ENCODE measurements at places on chromosomes 3 and 15.

- no peak for DNase-seq
Observed at GRCh38 chr3:71185733-71186455, 397.6 kb downstream of the FOXP1 start.

- no peak for DNase-seq
Observed at GRCh38 chr3:171744158-171744741, 66.0 kb downstream of the PLD1 start.

DNA sequence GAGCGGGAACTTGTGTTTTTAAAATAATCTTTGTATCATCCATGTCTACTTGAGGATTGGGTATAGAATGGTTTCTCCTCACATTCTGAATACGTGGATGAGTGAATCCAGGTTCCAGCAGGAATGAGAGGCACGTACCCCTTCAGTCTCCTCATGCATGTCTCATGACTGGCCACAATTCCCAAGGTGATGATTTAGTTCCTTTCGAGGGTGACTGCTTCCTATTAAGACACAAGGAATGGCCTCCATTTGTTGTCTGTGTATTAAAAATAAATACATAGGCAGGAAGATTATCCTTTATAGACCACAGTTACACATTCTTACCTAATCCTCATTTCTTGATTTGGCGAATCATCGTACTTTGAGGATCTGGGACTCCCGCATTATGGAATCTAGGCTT is 217.0 kb upstream of the LRIG1 start:
- DNase-seq = no peak

DNA sequence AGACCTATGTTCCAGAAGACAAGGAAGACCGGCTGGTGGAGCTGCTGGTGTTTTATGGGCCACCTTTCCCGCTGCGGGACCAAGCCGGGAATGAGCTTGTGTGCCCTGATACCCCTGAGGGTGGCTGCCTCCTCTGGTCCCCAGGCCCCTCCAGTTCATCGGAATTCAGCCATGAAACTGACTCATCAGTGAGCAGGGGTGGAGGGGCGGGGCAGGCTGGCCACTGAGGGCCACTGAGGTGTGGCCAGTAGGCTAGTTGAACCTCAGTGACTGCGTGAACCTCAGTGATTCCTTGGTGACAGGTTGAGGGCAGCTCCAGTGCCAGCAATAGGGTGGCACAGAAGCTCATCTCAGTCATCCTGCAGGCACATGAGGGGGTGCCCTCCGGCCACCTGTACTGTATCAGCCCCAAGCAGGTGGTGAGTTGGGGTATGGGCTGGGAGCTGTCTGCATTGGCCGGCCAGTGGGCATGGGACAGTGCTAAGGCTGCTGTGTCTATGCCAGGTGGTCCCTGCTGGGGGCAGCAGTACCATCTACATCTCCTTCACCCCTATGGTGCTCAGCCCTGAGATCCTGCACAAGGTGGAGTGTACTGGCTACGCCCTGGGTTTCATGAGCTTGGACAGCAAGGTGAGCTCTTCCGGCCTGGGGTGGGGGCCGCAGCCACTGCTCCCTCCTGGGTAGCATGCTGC is 20.3 kb downstream of the ACAA1 start:
- no peak for DNase-seq

DNA sequence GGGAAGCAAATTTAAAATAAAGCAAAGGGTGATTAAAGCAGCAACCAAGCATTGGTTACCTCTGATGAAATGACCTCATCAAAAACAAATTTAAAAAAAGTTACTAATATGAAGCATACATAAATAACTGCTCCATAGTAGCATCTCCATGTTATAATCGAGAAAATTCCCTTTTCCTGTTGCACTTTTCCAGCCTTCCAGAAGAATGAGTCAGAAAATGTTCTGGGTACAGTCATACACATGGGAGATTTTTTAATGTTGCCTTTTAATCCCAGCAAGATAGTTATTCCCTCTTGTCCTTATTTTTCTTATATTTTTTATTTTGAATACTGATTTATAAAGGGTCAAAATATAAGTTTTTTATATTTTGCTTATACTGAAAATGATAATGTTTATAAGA is 2.6 kb upstream of the TMCO5A start:
- DNase-seq = no peak

DNA sequence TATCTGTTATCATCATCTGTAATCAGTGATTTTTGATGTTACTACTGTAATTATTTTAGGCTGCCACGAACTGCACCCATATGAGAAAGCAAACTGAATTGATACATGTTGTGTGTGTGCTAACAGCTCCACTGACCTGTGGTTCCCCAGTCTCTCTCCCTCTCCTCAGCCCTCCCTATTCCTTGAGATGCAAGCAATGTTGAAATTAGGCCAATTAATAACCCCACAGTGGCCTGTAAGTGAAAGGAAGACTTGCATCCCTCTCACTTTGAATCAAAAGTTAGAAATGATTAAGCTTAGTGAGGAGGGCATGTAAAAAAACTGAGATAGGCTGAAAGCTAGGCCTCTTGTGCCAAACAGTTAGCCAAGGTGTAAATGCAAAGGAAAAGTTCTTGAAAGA is 218.6 kb upstream of the LRRFIP2 start:
- no peak for DNase-seq

- no peak for DNase-seq
Observed at GRCh38 chr15:74631408-74631807, 15.8 kb downstream of the CLK3 start.

DNA sequence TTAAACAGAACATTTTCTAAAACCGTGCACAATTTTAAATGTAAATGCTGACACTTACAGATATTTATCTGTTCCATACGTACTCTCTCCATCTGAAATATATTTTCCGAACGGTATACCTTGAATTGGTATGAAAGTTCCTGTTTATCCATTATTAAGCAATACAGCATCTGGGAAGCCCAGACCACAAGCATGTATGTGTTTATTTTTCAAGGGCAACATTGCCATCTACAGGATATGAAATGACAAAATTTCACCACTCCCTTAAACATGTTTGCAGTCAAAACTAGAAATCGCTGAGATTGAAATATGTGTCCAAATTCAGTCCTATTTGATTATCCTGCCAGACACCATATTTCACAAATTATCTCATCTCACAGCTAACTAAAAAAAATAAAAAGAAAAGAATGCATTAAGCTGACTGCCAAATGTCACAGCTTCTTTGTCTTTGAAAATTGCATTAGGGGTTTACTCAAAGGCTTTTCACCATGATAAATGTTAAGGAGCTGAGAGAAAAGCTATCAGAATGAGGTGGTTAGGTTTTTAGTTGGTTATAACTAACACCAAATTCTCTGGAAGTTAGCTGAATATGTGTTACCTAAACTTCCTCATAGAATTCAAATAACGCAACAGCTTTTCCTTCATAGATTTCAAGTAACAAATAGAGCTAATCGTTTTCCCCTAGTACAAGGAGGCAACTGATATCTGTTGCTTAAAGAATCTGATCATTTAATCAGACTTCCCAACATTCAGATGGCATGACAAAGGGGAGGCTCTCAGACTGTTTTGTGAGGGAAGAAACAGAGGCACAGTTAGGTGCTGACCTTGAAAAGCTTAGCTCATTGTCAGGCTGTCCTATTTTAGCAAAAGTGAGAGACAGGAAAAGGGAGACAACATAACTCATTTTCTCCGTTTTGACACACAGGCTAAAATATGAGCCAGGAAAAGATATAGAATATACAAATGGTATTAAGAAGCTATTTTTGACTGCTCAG is 533.1 kb downstream of the TBL1XR1 start:
- no peak for DNase-seq

- DNase-seq = no peak
Observed at GRCh38 chr3:66898155-66898554, 100.0 kb upstream of the KBTBD8 start.

GRCh38 chr3:99865321-99865720 is 47.7 kb downstream of the CMSS1 start:
- no peak for DNase-seq

DNA sequence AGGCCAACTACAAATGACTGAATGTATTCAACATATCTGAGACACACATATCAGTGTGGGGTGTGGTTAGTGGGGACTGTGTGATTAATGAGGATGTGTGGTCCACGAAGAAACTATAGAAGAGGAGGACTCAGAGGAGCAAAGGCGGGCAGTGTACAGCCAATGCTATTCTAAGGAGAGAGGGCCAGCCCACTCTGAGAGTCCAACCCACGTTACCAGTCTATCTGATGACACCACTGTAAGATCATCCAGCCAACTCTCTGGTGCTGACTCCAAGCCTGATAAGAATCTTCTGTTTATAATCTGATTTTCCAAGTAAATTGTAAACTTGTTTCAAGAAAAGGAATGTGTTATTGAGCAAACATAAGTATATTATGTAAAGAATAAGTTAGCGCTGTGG is 47.2 kb downstream of the MCF2L2 start:
- no peak for DNase-seq

GRCh38 chr3:112119962-112120836 is 12.8 kb downstream of the GCSAM start:
- no peak for DNase-seq

DNA sequence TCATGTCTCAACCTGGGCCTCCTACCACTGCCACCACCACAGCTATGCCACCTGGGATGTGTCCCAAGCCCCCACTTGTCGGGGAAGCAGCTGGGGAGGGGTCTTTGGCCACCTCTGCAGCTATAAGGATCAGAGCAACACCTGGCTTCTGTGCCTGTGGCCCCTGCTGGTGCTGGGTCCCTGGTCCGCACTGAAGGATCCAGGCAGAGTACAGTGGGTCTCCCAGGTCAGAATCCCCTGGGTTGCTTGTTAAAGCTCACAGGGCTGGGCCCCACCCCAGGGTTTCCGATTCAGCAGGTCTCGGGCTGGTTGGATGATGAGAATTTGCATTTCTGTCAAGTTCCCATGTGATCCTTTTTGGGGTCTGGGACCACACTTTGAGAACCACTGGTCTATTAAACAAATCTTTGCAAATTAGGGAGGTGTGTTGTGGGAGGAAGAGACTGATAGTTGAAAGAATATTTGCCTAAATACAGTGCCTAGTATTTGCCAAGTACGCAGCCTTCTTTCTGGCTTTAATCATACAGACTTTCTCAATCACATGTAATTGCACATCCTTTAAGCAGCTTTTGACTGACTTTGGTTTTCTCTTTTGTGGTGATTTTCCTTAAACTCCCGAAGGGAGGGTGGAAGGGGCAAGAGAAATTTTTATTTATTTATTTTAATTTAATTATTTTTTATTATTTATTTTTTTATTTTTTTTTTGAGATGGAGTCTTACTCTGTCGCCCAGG is 127.3 kb downstream of the IGF1R start:
- no peak for DNase-seq

DNA sequence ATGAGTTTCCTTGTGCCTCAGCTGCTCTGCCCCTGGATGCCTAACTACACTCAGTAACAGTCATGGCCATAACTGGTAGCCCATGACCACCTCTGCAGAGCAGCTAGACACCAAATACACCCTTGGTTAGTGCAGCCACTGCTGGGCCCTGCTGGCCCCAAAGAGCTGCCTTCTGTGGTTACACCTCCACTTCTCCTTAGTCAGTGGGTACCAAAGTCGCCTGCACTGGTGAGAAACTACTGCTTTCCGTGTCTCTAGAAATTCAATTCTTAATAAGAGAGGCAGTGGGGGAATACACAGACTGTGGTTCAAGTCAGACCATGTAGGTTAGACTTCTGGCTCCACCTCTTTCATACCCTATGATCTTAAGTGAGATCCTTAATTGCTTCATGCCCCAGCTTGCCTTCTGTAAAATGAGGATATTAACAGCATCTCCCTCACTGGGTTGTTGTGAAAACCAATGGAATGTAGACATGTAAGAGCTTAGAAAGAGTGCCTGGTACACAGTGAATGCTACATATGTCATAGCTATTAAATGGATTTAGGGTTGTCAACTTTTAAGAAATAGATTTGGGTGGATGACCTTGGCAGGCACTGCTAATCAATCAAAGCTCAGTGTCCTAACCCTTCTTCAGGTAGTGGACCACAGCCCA is 18.2 kb downstream of the HEG1 start:
- no peak for DNase-seq

DNA sequence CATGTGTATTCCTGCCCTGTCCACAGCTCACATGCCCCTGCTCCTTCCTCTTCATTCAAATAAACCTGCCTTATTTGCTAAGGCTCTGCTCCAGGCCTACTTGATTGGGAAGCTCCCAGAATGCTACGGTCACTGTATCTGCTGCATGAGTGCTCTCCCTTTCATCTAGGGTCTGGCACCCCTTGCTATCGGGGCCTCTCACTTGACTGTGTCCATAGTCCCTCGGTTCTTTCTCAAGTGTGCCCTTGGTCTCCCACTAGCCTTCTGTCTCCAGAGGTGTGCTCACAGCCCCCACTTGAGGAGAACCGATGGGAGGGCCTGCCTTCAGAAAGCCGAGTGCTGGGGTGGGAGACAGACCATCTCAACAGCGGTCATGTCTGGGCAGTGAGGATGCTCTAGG is 57.4 kb upstream of the NMNAT3 start:
- no peak for DNase-seq

DNA sequence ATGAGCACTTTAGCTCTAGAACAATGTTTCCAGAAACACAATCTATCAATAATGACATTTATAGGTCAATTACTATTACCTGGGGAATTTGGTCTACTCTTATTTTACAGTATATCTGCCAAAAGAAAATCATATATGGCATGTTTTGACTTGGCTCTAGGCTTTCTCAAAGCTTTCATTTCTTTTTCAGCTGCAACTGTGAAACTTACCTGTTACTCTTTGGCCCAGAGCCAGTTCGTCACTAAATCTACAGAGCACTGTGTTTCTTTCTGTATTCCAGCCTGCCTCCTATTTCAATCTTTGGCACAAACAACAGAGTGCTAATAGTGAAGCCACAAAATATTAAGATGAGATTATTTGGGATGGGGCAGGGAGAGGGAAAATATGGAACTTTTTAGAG is 76.0 kb downstream of the P2RY1 start:
- DNase-seq = no peak

GRCh38 chr3:43874731-43875130 is 184.0 kb downstream of the ABHD5 start:
- no peak for DNase-seq

Measured in ecto neural progenitor cell (in vitro differentiated cells).